ENCODE measurements at places on chromosomes 16 and 17.

GRCh38 chr17:70181376-70181775, 12.0 kb downstream of the KCNJ2 start:
- DNase-seq: no peak

GRCh38 chr17:68182011-68182306, 65.9 kb upstream of the AMZ2 start:
- no peak for DNase-seq

DNA sequence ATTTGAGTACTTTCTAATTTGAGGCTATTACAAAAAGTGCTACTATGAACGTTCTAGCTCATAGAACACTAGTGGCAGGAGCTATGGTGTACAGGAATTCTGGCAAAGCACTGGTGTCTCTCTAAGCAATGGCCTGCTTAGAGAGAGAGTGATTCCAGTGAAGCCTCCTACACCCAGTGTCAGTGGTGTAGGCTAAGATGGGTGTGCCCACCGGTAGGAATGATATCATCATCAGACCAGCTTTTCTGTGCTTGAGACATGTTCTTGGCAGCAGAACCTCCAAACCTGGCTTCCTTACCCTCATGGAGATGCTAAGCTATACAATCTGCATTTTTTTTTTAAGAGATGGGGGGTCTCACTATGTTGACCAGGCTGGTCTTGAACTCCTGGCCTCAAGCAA, 370.3 kb downstream of the SOX9 start:
- DNase-seq: no peak

DNA sequence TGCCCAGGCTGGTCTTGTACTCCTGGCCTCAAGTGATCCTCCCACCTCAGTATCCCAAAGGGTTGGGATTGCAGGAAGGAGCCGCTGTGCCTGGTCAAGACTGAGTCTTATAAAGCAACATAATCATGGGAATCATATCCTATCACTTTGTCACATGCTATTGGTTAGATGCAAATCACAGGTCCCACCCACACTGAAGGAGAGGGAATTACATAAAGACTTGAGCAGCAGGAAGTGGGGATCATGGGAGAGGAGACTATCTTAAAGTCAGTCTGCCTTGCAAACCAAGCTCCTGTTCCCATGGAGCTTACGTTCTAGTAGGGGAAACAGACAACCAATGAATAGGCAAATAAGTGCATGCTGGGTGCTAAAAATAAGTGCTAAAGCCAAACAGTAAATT, 28.3 kb upstream of the TENT4B start:
- DNase-seq: no peak
